ENCODE measurements at places on chromosomes 2 and 18.
A peak's percentile ranks its signal among the peaks of the same experiment; 100 is the strongest.

GRCh38 chr2:74006459-74006858, 21.7 kb downstream of the TET3 start:
- no peak for DNase-seq

GRCh38 chr2:135208016-135208415, 155.9 kb downstream of the RAB3GAP1 start:
- no peak for DNase-seq

GRCh38 chr2:203873921-203874631, 6.5 kb downstream of the CTLA4 start:
- DNase-seq, result peak; percentile 70

DNA sequence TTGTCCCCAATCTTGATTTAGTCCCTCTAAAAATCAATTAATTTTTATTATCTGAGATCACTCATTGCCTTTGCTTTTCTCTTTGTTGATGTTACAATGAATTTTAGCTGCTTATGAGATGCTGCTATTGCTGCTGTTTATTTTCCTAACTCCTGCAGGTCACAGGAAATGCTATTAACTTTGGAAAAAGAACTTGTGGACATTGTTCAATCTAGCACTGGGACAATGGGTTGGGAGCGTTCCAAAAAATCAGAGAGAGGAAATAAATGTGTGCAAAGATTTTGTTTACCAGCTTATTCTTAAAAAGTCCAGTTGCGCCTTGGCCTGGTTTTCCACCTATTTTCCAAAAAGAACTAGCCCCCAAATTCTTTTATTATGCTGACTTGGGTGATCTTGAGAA, 268.3 kb downstream of the PTH2R start:
- DNase-seq, result no peak

DNA sequence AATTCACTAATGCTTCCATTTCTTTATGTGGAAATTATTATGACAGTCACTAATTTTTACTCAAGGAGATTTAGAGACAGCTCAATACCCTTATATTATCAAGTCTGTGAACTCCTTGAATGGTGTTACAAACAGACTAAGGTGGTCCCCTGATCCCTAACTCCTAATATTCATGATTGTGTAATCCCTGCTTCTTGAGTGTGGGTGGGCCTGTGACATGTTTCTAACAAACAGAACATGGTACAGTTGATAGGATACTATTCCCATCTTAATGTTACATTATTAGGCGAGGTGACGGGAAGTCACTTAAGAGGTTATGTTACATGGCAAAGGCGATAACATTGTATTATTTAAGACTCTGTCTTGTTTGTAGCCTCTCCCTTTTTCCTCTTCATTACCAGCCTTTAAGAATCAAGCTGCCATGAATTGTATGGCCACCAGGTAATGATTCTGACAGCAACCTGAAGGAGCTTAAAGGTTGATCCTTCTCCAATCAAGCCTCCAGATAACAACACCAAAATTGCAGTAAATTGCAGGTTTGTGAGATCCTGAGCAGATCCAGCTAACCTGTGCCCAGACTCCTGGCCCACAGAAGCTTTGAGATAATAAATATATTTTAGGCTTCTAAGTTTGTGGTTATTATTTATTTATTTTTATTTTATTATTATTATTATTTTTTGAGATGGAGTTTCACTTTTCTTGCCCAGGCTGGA, 32.1 kb downstream of the CYTIP start:
- DNase-seq, result no peak

DNA sequence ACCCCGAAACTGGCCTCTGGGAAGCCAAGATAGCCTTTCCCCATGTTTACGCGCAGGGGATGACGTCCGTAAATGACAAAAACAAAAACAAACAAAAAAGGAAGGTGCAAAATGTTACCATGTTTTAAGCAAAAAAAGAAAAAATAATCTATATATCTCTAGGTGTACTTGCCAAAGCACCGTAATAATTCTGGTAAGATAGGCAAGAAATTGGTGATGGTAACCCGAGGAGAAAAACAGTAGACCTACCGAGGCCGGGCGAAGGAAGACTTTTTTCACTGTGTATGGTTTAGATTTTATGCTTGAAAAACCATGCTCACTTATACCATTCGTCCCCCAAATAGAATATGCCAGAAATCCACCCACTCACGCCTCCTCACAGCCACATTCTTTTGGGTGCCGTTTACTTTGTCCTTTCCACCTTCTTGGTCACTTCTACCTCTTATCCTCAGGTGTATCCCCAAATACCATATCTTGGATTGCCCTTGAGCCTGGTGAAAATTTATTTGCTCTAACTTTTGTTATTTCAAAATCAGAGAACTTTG, 8.0 kb downstream of the GATA6 start:
- DNase-seq, result no peak

- no peak for DNase-seq
Observed at GRCh38 chr18:46378864-46379207, 274.7 kb downstream of the HAUS1 start.

DNA sequence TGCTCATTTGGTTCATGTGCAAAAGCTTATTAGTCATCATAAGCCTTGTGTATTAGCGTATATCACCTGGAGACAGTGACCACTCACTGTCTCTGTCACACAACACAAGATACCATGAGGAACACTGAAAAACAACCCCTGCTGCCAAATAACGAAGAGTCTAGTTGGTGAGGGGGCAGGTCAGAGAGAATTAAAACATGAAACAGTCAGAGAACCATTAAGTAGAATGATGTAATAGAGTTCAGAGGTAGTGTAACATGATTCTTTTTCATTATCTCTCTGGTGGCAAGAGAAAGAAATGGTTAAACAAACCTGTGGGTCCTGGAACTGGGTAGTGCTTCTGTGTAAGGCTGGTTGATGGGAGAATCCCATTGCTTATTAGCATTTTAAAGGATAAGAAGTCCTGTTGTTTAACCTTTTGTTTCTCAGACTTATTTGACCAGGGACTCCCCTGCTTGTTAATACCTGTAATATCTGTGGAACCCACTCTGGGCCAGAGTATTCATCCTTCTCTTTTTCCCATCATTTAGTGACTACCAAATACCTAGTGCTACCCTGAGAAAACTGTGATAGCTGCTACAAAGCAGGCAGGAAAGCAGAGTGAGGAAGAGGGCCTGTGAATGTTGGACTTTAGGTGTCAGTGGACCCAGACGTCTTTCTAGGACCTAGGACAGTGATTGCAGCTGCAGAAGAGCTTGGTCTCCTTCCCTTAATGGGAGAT, 38.0 kb downstream of the PTRHD1 start:
- no peak for DNase-seq

- DNase-seq, result peak; percentile 64
Observed at GRCh38 chr2:105888625-105889024, 143.9 kb downstream of the NCK2 start.

DNA sequence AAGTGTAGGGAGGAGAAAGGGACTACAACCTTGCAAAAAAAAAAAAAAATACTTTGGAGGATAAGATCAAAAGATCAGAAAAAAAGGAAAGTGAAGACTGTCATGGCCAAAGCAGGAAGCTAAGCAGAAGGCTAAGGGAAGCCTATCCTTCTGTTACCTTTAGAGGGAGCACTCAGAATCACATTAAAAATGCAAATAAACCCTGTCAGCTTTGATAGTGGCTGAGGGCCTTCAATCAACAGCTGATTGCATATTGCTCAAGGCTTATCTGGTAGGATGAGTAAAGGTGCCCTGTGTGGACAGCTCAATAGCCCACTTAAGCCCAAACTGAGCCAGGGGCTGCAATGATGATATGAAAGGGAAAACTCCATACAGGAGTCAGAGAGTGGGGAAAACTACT, 1021.2 kb downstream of the LRP1B start:
- DNase-seq, result no peak

- no peak for DNase-seq
Observed at GRCh38 chr18:48732767-48733424, 194.1 kb downstream of the CTIF start.
